NCI-H187 (cell line): ENCODE measurements at places on chromosomes 2 and 18.
A peak's percentile ranks its signal among the peaks of the same experiment; 100 is the strongest.

DNA sequence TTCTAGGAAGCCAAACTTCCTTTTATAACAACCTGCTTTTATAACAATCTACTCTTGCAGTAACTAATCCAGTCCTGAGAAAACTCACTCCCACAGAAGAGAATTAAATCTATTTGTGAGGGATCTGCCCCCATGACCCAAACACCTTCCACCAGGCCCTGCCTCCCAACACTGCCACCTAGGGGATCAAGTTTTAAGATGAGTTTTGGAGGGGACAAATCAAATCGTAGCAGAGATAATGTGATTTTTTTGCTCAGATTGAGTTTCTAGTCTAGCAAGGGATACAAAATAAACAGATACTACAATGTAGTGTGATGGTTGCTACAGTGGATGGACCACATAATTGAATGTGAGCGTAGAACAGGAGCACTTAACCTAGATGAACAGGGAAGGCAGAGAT is 52.2 kb downstream of the NCOA1 start:
- DNase-seq, result no peak

DNA sequence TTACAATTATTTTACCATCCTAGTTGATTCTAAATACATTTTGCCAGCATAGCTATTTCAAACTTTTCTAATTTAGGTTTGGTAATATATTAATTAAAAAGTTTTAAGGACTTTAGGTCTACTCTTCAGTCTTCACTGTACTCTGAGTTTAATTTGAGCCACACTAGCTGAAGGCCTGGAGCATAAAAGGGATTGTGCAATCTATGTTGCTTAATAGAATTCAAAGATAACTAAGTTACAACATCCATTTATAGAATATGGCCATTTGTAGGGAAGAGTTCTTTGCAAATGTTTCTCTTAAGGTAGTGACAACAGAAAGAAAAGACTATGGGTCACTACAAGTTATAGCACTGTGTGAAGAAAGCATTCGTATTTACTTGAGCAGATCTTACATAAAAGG is 702.2 kb upstream of the NRXN1 start:
- no peak for DNase-seq

DNA sequence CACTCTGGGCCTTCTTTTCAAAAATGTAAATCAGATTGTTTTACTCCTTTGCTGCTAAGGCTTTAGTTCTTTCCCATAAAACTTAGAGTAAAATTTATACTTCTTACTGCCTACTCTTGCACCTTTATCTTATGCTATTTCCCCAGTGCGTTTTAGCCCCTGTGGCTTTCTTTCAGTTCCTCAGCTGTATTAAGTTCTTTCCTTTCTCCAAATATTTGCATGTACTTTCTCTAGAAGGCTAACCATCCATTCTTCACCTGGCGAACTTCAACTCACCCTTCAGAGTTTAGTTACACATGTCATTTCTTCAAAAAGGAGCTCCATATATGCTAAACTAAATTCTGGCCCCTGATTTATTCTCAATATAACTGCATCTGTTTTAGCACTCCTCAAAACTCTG is 160.7 kb downstream of the FSHR start:
- DNase-seq, result no peak

GRCh38 chr2:121638333-121638732 is 10.9 kb downstream of the CLASP1 start:
- no peak for DNase-seq

- no peak for DNase-seq
Observed at GRCh38 chr18:470661-471501, 29.6 kb downstream of the COLEC12 start.

DNA sequence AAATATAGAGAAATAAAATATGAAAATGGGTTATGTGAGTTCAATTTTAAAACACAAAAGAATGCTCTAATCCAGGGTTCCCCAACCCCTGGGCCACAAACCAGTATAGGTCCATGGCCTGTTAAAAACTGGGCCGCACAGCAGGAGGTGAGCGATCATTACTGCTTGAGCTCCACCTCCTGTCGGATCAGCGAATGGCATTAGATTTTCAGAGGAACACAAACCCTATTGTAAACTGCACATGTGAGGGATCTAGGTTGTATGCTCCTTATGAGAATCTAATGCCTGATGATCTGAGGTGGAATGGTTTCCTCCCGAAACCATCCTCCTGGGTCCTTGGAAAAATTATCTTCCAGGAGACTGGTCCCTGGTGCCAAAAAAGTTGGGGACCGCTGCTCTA is 34.7 kb downstream of the TTR start:
- DNase-seq, result no peak

DNA sequence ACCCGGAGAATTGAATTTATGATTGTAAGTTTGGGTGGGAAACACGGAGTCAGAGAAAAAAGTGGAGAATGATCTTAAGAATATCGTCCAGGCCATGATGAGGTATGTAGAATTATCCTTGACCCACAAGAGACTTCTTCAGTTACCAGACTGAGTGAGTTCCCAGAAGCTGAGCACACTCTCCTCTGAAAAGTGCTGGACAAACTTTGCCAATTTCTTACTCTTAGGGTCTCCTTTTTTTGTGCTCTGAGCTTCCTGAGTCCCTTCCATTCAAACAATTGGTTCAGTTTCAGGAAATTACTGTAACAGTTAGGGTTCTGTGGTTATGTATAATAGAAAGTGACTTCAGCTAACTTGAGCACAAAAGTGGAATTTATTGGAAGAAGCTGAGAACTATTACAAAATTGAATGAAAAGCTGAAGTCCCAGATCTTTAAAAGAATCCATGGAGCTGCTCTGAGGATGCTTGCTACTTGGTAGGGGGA is 50.6 kb upstream of the EHBP1 start:
- DNase-seq, result no peak

GRCh38 chr2:127348426-127349000 is 39.3 kb downstream of the MAP3K2 start:
- no peak for DNase-seq

DNA sequence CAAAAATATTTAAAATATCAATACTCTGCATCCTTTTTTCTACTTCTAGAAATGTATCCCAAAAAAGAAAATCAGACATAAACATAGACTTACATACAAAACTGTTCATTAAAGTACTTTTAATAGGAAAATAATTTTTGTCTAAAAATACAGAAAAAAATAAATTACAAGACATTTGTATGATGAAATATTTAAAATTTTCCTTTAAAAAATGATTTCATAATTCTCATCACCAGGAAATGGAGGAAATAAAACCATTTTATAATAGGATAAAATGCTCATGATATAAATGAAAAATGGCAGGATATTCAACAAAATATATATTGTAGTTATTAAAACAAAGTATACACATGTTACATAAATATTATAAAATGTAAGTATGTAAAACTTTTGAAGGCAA is 24.4 kb downstream of the ARL5A start:
- DNase-seq, result no peak

- peak; percentile 4 for DNase-seq
Observed at GRCh38 chr2:159226608-159227385, 59.7 kb downstream of the WDSUB1 start.

DNA sequence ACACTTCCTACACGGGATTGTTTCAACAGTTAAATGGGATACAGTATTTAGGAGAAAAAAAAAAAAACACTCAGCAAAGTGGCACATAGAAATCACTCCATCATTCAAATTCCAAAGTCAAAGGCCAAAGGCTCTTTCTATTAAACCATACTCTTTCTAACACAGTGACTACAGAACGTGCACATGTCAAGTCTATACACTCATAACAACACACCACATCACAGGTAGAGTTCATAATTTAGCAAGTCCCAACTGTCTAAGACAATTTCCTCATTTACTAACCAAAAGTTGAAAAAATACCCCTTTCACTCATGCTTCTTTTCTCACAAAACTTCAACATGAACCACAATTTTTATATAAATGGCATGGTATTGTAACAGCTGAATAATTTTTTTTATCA is 70.8 kb downstream of the MBOAT2 start:
- no peak for DNase-seq

DNA sequence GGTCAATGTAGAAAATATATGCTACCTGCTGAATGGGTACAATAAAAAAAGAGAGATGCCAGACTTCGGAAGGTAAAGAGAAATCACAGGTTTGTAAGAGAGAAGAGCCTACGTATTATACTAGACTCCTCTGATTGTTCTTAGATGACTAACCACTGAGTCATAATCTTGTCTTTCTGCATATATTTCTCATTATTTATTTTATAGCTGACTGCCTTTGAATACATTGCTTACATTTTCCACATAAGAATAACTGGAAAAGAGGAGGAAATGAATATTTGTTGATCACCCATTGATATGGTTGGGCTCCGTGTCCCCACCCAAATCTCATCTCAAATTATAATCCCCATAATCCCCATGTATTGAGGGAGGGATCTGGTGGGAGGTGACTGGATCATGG is 90.3 kb upstream of the RAB27B start:
- no peak for DNase-seq

DNA sequence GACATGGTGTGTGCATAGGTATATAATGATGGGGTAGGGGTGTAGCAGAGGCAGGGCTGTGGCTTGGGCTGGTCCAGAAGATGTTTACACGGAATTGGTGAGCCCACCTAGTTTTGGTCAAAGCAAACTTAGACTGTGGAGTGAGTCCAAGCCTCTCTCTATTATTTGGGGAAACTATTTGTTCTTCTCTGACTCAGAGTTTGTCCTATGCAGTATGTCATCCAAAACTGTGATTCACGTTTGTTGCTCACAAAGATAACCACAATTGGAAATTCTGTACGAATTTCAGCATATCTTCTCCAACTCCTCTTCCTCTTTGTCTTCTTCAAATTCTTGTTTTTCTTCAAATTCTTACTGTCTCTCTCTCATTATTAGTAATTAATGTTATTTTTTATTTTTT is 292.9 kb downstream of the XIRP2 start:
- DNase-seq, result no peak

DNA sequence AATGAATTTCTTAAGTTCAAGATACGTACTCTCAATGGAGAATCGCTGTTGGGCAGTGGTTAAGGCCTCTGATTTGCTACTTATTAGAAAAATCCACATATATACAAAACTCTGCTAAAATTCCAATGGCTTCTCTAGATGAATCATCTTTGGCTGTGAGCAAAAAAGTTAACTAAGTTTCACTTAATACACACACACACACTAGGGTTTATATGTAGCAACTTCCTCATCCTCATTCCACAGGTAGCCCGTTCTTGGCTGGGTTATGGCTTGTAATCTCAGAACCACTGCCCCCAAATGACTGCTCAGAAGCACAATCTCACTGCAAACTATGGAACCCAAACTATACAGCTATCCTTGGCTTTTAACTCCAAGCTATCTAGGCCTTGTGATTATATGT is 99.7 kb downstream of the SMAD2 start:
- DNase-seq, result no peak

DNA sequence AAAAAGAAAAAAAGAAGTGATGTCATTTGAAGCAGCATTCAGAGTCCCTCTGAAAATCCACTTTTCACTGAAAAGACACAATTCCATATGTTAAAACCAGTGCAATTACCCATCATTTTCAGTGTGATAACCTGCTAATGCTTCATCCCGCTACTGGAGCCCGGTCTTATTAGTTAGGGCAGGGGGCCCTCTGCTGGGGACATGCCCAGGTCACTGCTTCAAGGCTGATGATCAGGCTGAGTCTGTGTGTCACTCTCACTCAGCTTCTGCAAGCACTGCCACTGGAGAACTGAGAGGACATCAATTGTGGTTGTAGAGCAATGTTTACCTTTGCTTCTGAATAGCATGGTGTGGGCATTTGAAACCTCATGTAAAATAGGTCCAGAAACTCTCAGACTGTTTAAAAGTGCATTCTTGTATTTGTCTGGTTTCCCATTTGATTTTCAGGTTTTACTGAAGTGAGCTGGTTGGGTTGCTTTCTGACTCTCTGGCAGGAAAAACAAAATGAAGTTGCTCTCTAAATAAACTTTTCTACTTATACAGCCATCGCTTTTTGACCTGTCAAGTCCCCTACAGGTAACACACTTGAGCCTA is 49.2 kb upstream of the NXPH2 start:
- DNase-seq, result no peak

- no peak for DNase-seq
Observed at GRCh38 chr2:238692562-238692961, 155.3 kb upstream of the TWIST2 start.

DNA sequence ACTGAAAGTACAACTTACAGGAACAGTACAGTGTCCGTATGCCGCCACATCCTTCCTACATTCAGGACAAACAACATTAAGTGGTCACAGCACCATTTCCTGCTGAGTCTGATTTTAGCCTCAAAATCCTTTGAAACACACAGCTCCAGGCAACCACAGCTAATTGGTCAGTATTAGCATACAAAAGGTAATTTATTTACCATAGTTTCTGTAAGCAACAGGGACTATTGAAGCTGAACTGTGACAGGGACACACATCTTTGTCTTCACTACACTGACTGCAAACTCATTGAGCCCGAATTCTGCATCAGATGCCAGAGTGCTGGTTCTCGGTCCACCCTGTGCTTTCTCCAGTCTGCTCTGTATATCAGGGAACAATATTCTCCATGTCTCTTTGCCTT is 151.8 kb downstream of the ST6GAL2 start:
- DNase-seq, result no peak

DNA sequence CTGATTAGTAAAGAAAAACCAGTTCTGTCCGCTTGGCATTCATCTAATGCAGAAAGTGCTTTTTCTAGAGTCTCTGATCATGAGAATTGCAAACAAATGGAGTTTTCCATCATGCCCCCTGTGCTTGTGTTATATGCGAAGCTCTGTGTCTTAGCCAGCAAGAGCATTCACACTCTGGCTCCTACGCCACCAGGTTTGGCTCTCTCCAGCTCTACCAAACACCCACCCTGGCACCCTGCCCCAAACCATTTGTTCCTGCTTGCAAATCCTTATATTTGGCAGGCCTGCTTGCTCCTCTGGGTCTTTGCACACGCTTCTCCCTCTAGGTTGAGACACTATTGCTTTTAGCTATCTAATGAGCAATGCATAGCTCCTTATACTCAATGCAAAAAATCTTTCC is 204.1 kb upstream of the CYRIA start:
- DNase-seq, result no peak

GRCh38 chr18:67265464-67266245 is 250.9 kb downstream of the DSEL start:
- DNase-seq, result no peak

- no peak for DNase-seq
Observed at GRCh38 chr18:62571037-62571436, 48.2 kb downstream of the ZCCHC2 start.

- no peak for DNase-seq
Observed at GRCh38 chr2:73091164-73091563, 19.7 kb upstream of the SFXN5 start.

GRCh38 chr2:142824756-142825155 is 52.7 kb upstream of the KYNU start:
- no peak for DNase-seq

GRCh38 chr2:154338352-154338967 is 360.0 kb upstream of the KCNJ3 start:
- DNase-seq, result no peak

GRCh38 chr2:182055993-182056392 is 70.3 kb downstream of the PPP1R1C start:
- DNase-seq, result no peak

GRCh38 chr18:46704816-46705215 is 47.8 kb upstream of the LOXHD1 start:
- no peak for DNase-seq

DNA sequence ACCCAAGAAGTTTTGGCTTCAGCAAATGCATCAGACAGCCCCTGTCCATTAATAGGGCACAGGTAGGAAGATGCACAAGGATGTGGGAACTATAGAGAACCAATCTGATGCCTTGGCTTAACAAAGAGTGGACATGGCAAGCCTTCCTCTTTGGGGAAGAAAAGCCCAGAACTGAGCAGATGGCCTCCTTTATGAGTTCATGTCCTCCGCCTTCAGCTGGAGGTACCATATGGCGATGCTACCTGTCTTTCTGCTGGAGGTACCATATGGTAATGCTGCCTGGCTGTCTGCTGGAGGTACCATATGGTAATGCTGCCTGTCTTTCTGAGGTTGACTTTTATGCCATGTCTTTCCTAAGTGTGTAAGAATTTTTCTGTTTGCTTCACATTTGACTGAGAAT is 6.0 kb downstream of the RETREG2 start:
- no peak for DNase-seq
